ENCODE measurements at places on chromosomes 13 and 19.
A peak's percentile ranks its signal among the peaks of the same experiment; 100 is the strongest.

- no peak for DNase-seq
Measured at GRCh38 chr19:10768936-10769335, 51.1 kb downstream of the DNM2 start.

DNA sequence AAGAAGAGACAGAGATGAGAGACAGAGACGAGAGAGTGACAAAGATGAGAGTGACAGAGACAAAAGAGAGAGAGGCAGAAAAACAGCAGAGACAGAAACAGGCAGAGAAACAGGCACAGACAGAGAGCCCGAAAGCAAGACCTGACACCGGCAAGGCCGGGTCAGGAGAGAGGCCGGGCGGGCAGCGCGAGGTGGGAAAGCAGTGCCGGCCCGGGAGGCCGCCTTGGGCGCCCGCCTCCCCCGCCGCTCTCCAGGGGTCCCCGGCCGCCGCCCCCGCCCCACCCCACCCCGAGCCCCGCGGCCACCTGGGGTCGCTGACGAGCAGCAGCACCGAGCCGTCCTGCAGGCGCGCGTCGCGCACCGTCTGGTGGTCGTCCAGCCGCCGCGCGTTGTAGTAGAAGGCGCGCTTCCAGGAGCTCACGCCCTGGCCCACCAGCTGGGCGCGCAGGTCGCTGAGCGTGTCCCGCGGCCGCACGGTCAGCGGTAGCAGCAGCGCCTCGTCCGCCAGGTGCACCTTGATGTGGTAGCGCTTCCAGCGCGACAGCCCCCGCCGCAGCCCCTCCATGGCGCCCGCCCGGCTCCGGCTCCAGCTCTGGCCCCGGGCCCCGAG lies at the start of gene TINCR:
TSS of gene TINCR (minus strand) at position 594 of the 610 bp plus-strand sequence.
- no peak for DNase-seq

- DNase-seq, result no peak
Measured at GRCh38 chr19:47729799-47730520, 15.4 kb upstream of the NOP53 start.

GRCh38 chr19:38281811-38282566 lies 17.6 kb downstream of the SPINT2 start:
- no peak for DNase-seq

DNA sequence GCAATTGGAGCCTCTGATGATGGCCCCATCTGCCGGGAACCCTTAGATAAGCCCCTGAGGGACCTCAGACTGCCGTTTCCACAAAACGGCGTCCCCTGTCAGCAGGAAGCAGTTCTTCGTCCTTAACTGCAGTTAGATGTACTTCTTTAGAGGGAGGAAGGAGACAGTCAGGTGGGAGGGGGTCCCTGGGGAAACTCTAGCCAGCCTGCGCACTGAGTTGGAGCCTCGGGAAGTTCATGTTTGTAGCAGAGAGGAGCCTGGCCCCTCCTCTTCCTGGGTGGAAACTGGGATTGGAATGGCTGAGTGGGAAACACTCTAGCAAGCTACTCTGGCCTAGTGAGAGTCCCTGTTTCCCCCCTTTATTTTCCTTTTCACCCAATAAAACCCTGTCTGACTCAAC lies 612.4 kb downstream of the PCDH9 start:
- no peak for DNase-seq

- DNase-seq, result peak; percentile 54
Measured at GRCh38 chr19:4910594-4911281, 1.4 kb downstream of the UHRF1 start.

GRCh38 chr13:94710881-94711560 lies 1.3 kb downstream of the SOX21 start:
- DNase-seq, result no peak

DNA sequence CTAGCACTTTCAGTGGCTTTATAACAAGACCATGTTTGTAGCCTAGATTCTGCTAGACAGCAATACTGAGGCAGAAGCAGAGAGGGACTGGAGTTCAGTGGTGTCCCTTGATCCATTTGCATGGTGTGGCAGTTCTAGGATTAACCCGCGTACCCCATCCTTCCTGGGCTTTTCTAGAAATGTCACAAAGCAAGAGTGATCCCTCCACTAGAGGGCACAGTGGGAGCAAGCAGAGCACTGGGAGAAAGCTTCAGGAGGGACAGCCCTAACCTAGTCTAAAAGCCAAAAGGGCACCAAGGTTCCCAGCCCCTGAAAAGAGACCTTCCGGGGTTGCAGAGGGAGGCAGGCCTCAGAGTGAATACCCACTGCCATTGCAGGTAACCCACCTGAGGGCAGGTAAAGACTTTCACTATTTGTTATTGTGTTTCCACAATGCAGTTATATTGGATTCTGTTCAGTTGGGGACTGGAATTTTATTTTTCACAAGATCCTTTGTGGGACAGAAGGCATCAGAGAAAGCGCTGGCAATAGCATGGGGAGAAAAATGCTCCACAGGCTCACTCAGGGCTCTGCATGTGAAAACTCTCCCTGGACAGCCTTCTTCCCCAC lies 170.6 kb downstream of the FLT1 start:
- DNase-seq, result no peak

DNA sequence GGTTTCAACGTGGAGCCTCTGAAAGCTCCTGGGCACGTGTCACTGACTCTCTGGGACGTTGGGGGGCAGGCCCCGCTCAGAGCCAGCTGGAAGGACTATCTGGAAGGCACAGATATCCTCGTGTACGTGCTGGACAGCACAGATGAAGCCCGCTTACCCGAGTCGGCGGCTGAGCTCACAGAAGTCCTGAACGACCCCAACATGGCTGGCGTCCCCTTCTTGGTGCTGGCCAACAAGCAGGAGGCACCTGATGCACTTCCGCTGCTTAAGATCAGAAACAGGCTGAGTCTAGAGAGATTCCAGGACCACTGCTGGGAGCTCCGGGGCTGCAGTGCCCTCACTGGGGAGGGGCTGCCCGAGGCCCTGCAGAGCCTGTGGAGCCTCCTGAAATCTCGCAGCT lies 2.3 kb downstream of the ARL11 start:
- DNase-seq, result no peak

DNA sequence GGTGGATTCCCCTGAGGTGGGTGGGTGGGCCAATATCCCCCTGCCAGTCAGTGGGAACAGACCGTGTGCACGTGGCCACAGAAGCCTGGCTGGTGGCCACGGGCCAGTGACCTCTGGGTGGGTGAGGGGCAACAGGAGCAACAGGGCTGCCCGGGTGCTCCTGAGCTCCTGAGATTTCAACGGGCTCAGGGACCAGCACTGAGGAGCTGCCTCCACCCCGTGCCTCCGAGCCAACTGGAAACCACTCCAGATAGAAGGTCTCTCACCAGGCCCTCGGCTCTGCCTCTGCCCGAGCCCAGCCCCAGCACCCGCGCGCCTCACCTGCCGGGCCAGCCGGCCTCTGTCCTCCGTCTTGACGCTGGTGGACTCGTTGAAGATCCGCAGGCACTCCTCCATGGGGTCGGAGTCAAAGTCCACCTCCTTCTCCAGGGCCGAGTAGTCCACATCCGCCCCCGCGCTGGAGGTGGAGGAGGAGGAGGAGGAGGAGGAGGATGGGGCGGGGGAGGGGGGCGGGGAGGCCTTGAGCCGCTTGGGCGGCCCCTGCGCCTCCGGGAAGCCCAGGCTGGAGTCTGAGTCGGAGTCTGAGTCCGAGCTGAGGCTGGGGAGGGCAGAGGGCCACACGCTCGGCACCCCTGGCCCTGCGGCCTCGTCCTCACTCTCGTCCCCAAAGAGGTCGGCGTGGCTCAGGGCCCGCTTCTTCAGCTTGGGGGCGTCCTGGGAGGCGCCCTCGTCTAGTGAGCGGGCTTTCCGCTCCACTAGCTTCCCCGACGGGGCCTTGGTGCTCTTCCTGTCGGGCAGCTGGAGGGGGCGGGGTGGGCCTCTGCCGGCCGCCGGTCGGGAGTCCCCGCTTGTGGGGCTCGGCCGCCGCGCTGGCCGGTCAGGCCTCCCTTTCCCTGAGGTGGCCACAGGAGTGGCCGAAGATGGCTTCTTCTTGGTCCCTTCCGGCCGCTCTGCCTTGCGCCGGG lies 14.8 kb upstream of the ATP8B3 start:
- DNase-seq, result no peak

- no peak for DNase-seq
Measured at GRCh38 chr13:19573120-19573716, 11.9 kb upstream of the TPTE2 start.

- DNase-seq, result no peak
Measured at GRCh38 chr13:33016414-33017322, at the start of gene KL. TSS of gene KL (plus strand) at chr13:33016423. CDS start at chr13:33016441, 18 bp downstream.

DNA sequence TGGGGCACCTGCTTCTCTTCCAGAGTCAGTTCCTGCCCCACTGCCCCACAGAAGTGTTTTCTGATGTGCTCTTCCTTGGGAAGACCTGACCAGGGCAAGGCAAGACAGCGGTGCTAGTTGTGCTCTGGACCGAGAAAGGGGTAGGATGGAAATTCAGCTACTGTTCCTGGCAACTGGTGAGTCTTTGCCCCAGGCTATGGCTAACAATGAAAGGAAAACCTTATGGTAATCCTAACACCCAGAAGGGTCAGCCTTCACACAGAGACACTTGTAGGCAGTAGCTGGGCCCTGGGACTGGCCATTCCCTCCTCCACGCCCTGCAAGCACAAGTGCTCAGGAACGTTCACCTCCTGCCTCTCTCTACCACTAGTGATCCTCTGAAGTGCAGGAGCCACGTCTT lies 9.6 kb upstream of the CYSLTR2 start:
- no peak for DNase-seq

GRCh38 chr13:38308736-38309135 lies 40.9 kb upstream of the UFM1 start:
- peak; percentile 68 for DNase-seq

DNA sequence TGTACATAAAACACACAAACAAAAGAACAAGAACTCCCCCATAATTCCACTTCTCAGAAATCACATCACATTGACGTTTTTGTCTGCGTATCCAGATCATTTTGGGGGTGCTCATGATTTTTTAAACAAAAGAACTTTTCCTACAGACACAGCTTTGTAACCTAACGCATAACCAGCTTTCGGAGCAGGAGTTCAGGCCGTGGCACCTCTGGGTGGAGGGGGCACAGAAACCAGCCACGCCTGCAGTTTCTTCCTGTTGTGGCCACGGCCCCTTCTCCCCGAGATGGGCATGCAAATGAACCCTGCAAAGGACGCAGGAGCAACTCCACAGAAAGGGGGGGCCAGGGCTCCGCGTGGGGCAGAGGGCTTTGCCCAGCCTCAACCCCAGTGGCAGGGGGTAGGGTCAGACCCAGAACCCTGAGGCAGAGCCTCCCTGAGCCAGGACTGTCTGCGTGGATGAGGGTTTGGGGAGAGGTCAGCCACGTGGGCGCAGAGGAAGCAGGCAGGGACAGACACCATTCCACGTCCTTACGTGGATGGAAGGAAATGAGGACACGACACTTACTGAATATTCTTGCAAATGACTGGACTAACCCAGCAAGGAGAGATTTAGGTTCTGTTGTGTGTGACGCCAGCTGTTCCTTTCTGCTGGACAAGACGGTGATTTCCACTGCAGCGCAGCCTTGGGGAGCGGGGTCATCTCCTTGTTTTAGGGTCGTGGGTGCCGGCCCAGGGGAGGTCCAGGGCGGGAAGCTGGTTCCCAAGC lies 64.4 kb downstream of the RASA3 start:
- no peak for DNase-seq

DNA sequence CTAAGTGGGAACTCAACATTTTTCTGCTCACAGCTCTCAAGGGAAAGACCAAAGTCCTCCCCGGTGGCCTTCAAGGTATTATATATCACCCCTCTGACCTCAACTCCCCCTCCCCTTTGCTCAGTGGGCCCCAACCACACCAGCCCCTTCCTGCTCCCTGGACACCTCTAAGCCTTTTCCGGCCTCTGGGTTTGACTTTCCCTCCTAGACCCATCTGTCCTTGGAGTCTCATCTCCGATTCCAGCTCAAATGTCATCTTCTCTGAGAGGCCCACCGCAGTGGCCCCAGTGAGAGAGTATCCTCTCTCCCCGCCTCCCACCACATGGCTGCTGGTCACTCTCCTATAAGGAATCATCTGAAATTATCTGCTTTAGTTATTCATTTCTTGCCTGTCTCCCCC lies 941 bp upstream of the UHRF1 start:
- no peak for DNase-seq

DNA sequence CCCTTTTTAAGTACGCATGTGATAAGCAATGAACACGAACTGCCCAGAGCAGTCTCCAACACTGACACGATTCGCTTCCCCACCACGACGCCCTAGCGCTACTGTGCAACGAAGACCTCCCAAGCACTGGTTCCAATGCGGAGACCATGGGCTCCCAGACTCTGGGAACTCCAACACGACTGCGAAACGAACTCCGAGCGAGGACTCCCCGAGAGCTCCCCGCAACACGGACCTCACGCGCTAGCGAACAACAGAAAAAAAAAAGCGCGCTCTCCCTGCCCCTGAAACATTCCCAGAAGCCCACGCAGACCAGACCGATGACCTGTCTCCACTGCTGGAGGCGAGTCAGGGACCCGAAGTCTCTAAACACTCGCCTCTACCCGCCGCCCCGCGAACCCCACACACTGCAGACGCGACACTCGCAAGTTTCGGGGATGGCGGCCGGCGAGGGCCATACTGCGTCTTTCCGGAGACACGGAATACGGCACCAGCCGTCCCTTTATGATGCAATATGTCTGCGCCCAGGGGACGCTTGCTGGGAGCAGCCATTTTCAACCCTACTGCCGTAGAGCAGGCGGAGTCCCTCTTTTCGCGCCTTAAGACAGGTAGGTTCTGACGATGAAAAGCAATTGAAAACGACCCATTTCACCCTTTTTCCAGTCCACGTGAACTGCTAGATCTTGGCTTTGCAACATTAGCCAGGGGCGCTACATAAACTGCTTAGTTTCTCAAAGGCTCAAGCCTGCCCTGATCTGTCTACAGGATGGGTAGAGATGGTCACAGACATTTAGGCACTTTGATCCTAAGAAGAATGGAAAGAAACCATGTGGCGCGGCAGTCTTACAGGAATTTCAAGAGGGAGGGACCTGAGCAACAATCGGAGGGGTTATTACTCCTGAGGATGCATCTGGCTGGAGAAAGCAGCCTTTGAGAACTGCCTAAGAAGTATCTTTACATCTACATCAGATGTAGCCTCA lies at the start of gene ZNF577:
TSS of gene ZNF577 (minus strand) at position 430 of the 977 bp plus-strand sequence. CDS start 7,569 bp downstream, outside the sequence.
- DNase-seq, result peak; percentile 82

DNA sequence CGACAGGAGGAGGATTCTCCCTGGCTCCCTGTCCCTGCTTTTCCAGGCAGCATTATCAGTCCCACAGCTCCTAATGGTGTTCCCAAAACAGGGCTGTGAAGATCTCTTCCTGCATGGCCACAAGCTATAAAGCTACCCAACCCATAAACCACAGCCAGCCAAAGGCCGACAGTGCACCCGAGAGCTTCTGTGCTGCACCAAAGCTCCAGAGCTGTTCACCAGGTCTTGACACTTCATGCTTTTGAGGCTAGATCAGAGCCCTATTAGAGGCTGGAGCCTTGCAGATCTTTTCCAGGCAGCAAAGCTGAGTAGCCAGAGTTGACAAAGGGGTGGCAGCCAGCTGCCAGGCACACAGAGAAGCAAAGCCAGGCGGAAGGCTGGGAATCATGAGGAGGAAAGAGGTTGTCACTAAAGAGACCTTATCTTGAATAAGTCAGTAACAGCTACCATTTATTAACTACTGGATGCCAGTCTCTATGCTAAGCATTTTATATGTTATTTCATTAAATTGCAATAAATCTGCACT lies 180.4 kb downstream of the KATNAL1 start:
- DNase-seq, result no peak

GRCh38 chr13:61215116-61215515 lies 200.5 kb downstream of the PCDH20 start:
- no peak for DNase-seq
